Fibroblast of the aortic adventitia (primary cell): ENCODE measurements at places on chromosomes 4 and X. TPM values are rescaled to one million over a fixed set of nuclear protein-coding genes. Genes with fewer than 3 reads are reported as not detected.

KDR gene
- 2.5 and 10.9 TPM in 2 replicates for total RNA-seq

MAGEA10 gene
- not detected in 2 replicates for total RNA-seq

GYPA gene
- not detected in 2 replicates for total RNA-seq

ARHGAP24 gene
- 67.6 and 104 TPM in 2 replicates for total RNA-seq

SLC25A4 gene
- total RNA-seq, result 4.3 and 10.8 TPM in 2 replicates

CXCL5 gene
- total RNA-seq, result 0.36 and 2.2 TPM in 2 replicates

CACNA1F gene
- total RNA-seq, result not detected in 2 replicates

DCLK2 gene
- 4.5 and 7.1 TPM in 2 replicates for total RNA-seq

POLA1 gene
- 9.2 and 24.9 TPM in 2 replicates for total RNA-seq

TENM3 gene
- total RNA-seq, result 6.3 and 14.0 TPM in 2 replicates

HMGN5 gene
- total RNA-seq, result 2.0 TPM in 2 replicates

NSDHL gene
- total RNA-seq, result 8.8 and 11.7 TPM in 2 replicates

CXCL1 gene
- total RNA-seq, result 1.3 and 5.2 TPM in 2 replicates

FGFR3 gene
- total RNA-seq, result 0.33 and 0.45 TPM in 2 replicates

CSAG1 gene
- not detected in 2 replicates for total RNA-seq

ARSJ gene
- total RNA-seq, result 12.4 and 23.8 TPM in 2 replicates

EXOC1L gene
- not detected in 2 replicates for total RNA-seq

PDZD4 gene
- total RNA-seq, result 0.09 and 1.1 TPM in 2 replicates

GPM6B gene
- total RNA-seq, result 0.57 and 10.4 TPM in 2 replicates

CLCN3 gene
- 38.3 and 50.6 TPM in 2 replicates for total RNA-seq

KIAA1210 gene
- not detected in 2 replicates for total RNA-seq

SSX4 gene
- not detected in 2 replicates for total RNA-seq

SHROOM3 gene
- 1.6 and 18.0 TPM in 2 replicates for total RNA-seq

ZNF280C gene
- total RNA-seq, result 3.9 and 8.6 TPM in 2 replicates

LONRF3 gene
- total RNA-seq, result 1.5 TPM in 1 of 2 replicates, not detected in the other

CDX4 gene
- total RNA-seq, result not detected in 2 replicates

VCX3B gene
- not detected in 2 replicates for total RNA-seq

NELFA gene
- total RNA-seq, result 14.8 and 26.2 TPM in 2 replicates

RBMXL3 gene
- total RNA-seq, result not detected in 2 replicates

CT45A1 gene
- not detected in 2 replicates for total RNA-seq

SLC49A3 gene
- total RNA-seq, result 5.6 and 11.6 TPM in 2 replicates
